ENCODE measurements at places on chromosomes 1 and 21.

GRCh38 chr1:225941187-225941941 is at the start of gene LEFTY2:
LEFTY2 (minus strand) TSS chr1:225941220; CDS start chr1:225941140, 80 bp downstream.
- DNase-seq: no peak

GRCh38 chr1:176531921-176532897 is 69.2 kb downstream of the PAPPA2 start:
- DNase-seq: no peak

DNA sequence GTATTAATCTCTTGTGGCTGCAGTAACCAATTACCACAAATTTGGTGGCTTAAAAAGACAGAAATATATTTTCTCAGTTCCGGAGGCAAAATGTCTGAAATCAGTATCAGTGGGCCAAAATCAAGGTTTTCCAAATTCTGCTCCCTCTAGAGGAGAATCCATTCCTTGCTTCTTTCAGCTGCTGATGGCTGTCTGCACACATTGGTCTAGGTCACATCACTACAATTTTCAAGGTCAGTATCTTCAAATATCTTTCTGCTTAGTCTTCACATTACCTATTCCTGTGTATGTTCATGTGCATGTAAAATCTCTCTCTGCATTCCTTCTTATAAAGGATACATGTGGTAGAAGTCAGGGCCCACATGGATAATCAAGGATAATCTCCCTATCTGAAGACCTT is 999.4 kb downstream of the KCNT2 start:
- DNase-seq: no peak

- no peak for DNase-seq
Observed at GRCh38 chr1:157189986-157190982, 52.1 kb upstream of the ETV3 start.

DNA sequence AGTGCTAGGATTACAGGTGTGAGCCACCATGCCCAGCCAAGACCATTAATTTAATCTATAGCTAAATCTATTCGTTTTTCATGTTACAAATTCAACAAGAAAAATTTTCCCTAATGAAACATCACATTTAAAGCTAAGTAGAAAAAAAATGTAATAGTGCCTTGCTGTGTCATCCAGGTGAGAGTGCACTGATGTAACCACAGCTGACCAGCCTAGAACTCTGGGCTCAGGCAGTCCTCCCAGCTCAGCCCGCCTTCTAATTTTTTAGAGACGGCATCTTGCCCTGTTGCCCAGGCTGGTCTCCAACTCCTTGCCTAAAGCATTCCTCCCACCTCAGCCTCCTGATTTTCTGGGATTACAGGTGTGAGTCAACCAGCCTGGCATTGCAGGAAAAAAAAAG is 109.0 kb downstream of the PPIAL4G start:
- DNase-seq: no peak

- no peak for DNase-seq
Observed at GRCh38 chr1:55558515-55558914, 343.4 kb upstream of the USP24 start.

DNA sequence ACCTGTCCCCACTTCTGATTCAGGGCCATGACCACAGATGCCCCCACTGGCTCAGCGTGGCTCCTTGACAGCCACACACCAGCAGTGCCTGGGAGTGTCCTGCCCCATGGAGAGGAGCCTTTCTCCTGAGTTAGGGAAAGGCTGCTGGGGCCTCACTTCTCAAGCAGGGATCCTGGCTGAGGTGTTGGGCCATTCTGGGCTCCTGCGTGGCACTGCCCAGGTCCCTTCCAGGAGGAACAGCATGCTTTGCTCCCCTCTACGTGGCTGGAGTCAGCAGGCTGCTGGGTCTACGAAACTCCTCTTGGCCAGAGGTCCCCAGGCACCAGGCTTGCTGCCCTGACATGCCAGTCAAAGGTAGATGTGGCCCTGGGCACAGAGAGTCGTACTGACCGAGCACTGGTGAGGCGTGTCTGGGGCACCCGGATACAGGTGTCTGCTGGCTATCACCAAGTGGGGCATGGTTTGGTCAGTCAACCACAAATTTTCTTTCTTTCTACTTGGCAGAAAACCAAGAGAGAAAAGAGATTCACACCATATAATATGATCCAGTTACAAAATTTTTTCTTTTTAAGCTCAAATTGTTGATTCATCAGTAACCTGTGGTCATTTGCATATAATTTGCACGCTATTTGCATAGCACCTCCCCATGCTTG is 4.1 kb downstream of the ADORA1 start:
- no peak for DNase-seq

GRCh38 chr1:30521261-30521865 is 202.0 kb downstream of the MATN1 start:
- no peak for DNase-seq

- DNase-seq: no peak
Observed at GRCh38 chr1:58397187-58397820, 149.2 kb downstream of the OMA1 start.

DNA sequence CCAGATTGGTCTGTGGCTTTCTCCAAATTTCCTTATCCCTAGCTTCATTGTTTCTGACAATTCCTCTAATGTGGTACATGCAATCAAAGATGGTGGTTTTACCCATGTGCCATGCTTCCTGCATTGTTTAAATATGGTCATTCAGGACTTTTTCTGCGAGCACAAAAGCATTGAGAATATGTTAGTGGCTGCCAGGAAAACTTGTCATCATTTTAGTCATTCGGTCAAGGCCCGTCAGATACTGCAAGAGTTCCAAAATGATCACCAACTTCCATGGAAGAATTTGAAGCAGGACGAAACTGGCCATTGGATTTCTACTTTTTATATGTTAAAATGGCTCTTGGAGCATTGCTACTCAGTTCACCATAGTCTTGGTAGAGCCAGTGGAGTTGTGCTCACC is 3.7 kb downstream of the ZBED6 start:
- DNase-seq: no peak

GRCh38 chr1:46544561-46545240 is 6.7 kb downstream of the KNCN start:
- DNase-seq: no peak

DNA sequence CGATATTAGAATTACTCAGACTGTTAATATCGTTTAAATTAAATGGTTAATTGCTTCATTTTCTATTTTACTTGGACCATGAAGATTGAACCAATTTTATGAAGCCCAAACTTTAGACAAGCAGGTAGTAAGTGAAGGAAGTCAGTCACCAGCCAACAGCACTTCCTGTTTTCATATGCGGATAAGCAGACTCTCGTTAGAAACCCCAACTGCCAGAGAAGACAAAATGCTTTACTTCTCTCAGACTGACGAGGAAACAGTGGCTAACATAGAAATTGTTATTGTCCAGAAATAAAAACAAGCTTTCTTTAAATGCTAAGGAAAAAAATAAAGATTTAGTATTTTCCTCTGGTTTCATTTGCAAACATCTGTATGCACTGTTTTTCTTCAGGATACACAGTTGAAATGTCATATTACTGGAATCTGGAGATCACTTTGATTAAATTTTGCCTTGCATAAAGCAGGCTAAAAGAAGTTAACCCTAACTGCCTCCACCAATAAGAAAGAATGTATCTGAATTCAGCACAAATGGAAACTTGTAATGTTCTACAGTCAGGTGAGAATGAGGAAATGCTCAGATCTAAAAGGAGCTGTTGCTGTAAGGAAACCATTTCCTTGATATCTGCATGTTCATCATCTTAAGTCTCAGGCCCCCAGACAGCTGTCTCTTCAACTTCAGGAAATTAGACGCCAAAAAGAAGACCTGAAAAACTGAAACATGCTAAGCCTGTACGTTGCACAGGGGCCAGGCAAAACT is 129.8 kb upstream of the SAMSN1 start:
- no peak for DNase-seq

GRCh38 chr1:60963167-60963940 is 119.0 kb upstream of the NFIA start:
- DNase-seq: no peak

DNA sequence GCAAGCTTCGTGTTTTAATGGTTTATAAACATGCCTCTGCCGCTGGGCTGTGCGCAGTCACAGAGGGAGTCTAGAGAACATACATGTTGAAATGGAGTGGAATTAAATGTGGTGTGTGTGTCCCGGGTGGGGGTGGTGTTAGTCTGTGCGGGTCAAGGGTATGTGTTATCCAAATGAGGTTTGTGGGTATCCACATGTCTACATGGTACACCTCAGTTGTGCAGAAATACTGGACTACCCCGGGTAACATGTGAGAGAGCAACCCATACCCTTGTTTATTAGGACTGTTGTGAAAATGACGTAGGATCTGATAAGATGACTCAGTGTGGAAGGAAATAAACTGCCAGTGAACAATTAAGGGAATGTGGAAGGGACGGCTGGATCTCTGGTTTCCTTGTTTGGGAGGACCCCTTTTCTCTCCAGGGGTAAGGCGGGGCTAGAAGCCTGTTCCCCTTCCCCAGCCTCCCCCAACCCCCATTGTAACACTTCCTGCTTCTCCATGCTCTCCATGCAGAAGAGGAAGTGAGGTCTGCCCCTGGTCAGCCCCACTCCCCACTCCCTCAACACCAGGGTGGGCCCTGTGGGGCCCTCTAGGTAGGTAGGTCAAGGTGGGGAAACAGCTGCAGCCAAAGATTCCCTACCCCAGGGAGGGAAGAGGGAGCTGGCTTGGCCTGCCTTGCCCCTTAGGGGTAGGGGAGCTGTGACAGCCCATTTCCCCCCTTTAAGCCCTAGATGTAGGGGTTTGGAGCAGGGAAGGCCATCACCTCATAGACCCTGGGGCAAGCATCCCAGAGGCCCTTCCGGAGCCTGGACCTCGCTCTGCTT is 690 bp downstream of the EPS8L3 start:
- no peak for DNase-seq

GRCh38 chr1:214665606-214666110 is 62.7 kb downstream of the CENPF start:
- DNase-seq: no peak
